ENCODE measurements at places on chromosomes 2 and 18. TPM values are rescaled to one million over a fixed set of nuclear protein-coding genes. Genes with fewer than 3 reads are reported as not detected.

DNA sequence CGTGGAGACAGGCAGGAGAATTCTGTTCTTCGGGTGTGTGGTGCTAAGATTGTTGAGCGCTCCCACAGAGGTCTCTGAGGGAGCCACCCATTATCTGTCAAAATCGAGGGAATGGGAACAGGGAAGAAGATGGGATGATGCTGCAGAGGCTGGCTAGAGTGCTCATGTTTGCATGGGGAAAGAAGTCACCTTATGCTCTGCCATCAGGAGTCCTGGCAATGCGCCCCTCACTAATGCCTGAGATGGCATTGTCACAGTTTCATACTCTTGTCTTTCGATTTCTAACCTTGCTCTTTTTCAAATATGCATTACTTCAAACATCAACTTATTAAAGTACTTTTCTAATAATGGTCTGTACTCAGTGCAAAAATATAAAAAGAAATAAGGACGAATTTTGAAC lies 463.3 kb upstream of the CELF4 start:
- H3K27ac ChIP-seq: no peak overlapping the region
- no peaks in the 10 kb centered on the region for H3K4me1 ChIP-seq
- H3K36me3 ChIP-seq: no peaks in the 10 kb centered on the region
- H3K4me3 ChIP-seq: no peak overlapping the region
- DNase-seq: no peak
- H3K27me3 ChIP-seq: no peaks in the 10 kb centered on the region

- no peaks in the 10 kb centered on the region for H3K27me3 ChIP-seq
- H3K4me1 ChIP-seq: no peaks in the 10 kb centered on the region
- no peaks in the 10 kb centered on the region for H3K36me3 ChIP-seq
- no peak overlapping the region for H3K27ac ChIP-seq
- no peak overlapping the region for H3K4me3 ChIP-seq
Measured at GRCh38 chr2:205171261-205171940, 510.9 kb upstream of the NRP2 start.

DNA sequence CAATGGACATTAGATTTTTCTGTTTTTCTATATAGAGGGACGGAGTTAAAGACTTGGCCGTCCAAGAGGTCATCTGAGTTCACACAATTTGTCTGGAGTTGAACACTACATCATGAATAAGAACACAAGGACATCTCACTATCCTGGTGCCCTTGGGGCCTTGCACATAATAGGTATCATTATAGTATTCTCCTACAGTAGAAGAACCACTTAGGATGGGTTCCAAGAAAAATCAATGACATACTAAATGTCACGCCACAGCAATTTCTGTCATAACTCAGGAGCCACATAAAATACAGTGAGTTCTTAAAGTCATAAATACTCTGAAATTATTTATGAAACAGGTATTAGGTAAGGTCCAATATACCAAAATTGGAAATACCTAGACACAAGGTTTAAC lies 154.4 kb downstream of the NCKAP5 start:
- peaks cover 5% of the 10 kb centered on the region for H3K4me1 ChIP-seq
- H3K27me3 ChIP-seq: no peaks in the 10 kb centered on the region
- no peaks in the 10 kb centered on the region for H3K36me3 ChIP-seq
- DNase-seq: no peak

GRCh38 chr2:211957799-211958198 lies 580.8 kb downstream of the ERBB4 start:
- no peaks in the 10 kb centered on the region for H3K27me3 ChIP-seq
- no peaks in the 10 kb centered on the region for H3K36me3 ChIP-seq
- no peaks in the 10 kb centered on the region for H3K4me1 ChIP-seq

Gene COLEC12
- total RNA-seq: 5.5 TPM

Gene PLB1
- total RNA-seq: 7.5 TPM

DNA sequence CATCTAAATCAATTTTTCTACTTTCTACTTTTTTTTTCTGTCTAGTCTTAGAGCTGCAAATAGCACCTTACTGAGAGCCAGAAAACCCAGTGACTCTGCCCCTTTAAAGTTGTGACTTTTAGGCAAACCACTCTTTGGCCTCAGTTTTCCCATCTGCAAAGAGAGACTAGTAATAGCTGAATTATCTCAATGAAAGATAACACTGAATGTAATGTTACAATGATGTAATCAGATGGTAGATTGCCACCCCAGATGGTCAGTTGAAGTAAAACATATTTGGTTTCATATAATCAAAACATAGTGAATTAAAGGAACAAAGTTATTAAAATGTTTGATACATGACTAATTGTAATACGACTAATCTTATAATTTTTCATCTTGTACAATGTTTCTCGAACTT lies 5.0 kb upstream of the APCDD1 start:
- H3K27ac ChIP-seq: no peak overlapping the region
- H3K4me3 ChIP-seq: no peak overlapping the region
- no peaks in the 10 kb centered on the region for H3K36me3 ChIP-seq
- peaks cover 4% of the 10 kb centered on the region for H3K4me1 ChIP-seq
- DNase-seq: no peak
- no peaks in the 10 kb centered on the region for H3K27me3 ChIP-seq

- H3K27me3 ChIP-seq: no peaks in the 10 kb centered on the region
- H3K27ac ChIP-seq: no peak overlapping the region
- H3K4me1 ChIP-seq: no peaks in the 10 kb centered on the region
- DNase-seq: no peak
Measured at GRCh38 chr2:170006587-170007325, 171.2 kb upstream of the MYO3B start.

Gene EFHD1
- total RNA-seq: 50.2 TPM

GRCh38 chr18:34841891-34842290 lies 131.8 kb downstream of the DTNA start:
- no peaks in the 10 kb centered on the region for H3K27me3 ChIP-seq
- no peaks in the 10 kb centered on the region for H3K36me3 ChIP-seq

GRCh38 chr2:20366672-20367116 lies 16.1 kb upstream of the PUM2 start:
- no peak for DNase-seq
- no peaks in the 10 kb centered on the region for H3K27me3 ChIP-seq
- no peak overlapping the region for H3K4me3 ChIP-seq
- no peak overlapping the region for H3K27ac ChIP-seq
- peaks cover 5% of the 10 kb centered on the region for H3K4me1 ChIP-seq

Gene MYL1
- not detected for total RNA-seq

DNA sequence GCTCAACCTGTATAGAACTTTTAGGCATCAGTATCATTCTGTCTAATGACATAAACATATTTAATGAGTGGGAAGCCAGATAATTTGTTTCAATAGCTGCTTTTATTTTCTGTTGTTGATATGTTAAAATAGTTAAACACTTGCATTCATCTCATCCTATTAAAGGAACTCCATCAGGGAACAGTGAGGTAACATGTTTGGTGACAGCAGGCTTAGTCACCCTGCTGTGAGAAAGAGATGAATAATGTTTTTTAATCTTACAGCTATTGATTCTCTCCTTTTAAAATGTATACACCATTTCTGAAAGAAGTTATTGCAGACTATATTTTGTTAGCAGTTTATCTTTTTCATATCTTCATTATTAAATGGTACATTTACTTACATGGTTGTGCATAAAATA lies 123.3 kb upstream of the CWC22 start:
- H3K4me3 ChIP-seq: no peak overlapping the region
- no peaks in the 10 kb centered on the region for H3K27me3 ChIP-seq
- H3K36me3 ChIP-seq: no peaks in the 10 kb centered on the region

Gene GPR75
- 2.6 TPM for total RNA-seq

GRCh38 chr18:644395-645004 lies 13.0 kb upstream of the TYMS start:
- no peaks in the 10 kb centered on the region for H3K27me3 ChIP-seq
- no peaks in the 10 kb centered on the region for H3K36me3 ChIP-seq
- H3K4me3 ChIP-seq: no peak overlapping the region

Gene PLCL1
- total RNA-seq: 12.6 TPM

DNA sequence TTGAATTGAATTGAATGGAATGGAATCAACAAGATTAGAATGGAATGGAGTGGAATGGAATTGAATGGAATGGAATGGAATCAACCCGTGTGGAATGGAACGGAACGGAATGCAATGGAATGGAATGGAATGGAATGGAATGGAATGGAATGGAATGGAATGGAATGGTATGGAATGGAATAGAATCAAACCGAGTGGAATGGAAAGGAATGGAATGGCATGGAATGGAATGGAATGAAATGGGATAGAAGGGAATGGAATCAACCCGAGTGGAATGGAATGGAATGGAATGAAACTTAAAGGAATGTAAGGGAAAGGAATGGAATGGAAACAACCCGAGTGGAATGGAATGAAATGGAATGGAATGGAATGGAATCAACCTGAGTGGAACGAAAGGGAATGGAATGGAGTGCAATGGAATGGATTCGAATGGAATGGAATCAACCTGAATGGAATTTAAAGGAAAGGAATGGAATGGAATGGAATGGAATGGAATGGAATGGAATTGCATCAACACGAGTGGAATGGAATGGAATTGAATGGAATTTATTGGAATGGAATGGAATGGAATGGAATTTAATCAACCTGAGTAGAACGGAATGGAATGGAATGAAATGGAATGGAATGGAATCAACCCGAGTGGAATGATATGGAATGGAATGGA lies 1146.6 kb downstream of the RPIA start:
- H3K4me3 ChIP-seq: no peak overlapping the region
- no peaks in the 10 kb centered on the region for H3K4me1 ChIP-seq
- no peak for DNase-seq

- peaks cover 5% of the 10 kb centered on the region for H3K27me3 ChIP-seq
- H3K36me3 ChIP-seq: no peaks in the 10 kb centered on the region
- H3K27ac ChIP-seq: no peak overlapping the region
- DNase-seq: no peak
- peak overlapping the region; percentile 38 for H3K4me3 ChIP-seq
- peaks cover 9% of the 10 kb centered on the region for H3K4me1 ChIP-seq
Measured at GRCh38 chr2:45009928-45010701, 863 bp upstream of the SIX2 start.

DNA sequence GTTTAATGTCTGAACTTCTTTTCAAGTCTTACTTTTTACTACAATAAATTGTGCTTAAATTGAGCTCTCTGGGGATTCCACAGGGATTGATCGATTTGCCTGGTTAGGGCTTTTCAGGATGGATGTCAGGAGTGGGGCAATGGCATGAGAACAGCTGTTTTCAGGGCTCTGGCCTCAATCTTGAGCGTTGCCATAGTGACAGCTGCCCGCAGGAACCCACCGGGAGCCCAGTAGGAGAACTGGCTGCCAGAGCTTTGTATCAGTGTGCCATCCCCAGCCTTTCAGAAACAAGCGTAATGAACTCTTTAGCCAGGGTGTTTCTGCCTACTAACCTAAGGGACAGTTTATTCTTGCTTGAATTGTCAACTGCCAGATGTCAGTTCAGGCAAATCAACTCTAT lies 93.5 kb downstream of the GALNT3 start:
- no peak for DNase-seq
- no peaks in the 10 kb centered on the region for H3K4me1 ChIP-seq
- H3K27ac ChIP-seq: no peak overlapping the region
- H3K27me3 ChIP-seq: no peaks in the 10 kb centered on the region
- H3K36me3 ChIP-seq: no peaks in the 10 kb centered on the region

Gene TCF7L1
- total RNA-seq: 25.6 TPM

- H3K27ac ChIP-seq: no peak overlapping the region
- H3K4me3 ChIP-seq: no peak overlapping the region
- DNase-seq: no peak
- no peaks in the 10 kb centered on the region for H3K4me1 ChIP-seq
- no peaks in the 10 kb centered on the region for H3K36me3 ChIP-seq
Measured at GRCh38 chr2:171703574-171704347, 16.5 kb downstream of the DYNC1I2 start.

- H3K4me3 ChIP-seq: no peak overlapping the region
- H3K4me1 ChIP-seq: no peaks in the 10 kb centered on the region
- H3K36me3 ChIP-seq: no peaks in the 10 kb centered on the region
- DNase-seq: no peak
- no peaks in the 10 kb centered on the region for H3K27me3 ChIP-seq
Measured at GRCh38 chr2:169782513-169782912, 16.2 kb upstream of the SSB start.

GRCh38 chr2:234969306-234970098 lies 17.7 kb downstream of the SH3BP4 start:
- H3K4me1 ChIP-seq: peaks cover 9% of the 10 kb centered on the region
- no peaks in the 10 kb centered on the region for H3K36me3 ChIP-seq
- no peaks in the 10 kb centered on the region for H3K27me3 ChIP-seq
- H3K4me3 ChIP-seq: no peak overlapping the region

DNA sequence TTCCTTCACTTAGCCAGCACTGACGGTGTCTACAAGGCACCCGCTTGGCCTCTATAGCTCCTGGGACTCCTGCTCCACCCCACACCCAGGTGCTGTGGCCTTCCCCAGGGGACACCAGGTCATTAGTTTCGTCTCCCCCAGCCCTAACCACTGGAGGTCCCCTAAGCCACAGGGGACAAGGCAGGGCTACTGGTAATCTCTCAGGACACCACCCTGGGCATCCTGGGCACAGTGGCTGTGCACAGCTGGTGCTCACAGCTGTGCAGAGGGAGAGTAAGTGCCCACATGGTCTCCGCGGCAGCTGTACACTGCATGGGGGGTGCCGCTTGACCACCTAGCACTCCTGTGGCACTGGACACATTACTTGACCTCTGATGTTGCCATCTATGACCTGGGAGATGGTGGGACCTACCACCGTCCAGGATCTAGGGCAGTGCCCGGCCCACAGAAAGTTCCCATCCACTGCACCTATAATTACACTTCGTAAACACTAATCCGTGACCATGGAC lies 134.0 kb downstream of the HDAC4 start:
- no peak overlapping the region for H3K27ac ChIP-seq
- DNase-seq: no peak

DNA sequence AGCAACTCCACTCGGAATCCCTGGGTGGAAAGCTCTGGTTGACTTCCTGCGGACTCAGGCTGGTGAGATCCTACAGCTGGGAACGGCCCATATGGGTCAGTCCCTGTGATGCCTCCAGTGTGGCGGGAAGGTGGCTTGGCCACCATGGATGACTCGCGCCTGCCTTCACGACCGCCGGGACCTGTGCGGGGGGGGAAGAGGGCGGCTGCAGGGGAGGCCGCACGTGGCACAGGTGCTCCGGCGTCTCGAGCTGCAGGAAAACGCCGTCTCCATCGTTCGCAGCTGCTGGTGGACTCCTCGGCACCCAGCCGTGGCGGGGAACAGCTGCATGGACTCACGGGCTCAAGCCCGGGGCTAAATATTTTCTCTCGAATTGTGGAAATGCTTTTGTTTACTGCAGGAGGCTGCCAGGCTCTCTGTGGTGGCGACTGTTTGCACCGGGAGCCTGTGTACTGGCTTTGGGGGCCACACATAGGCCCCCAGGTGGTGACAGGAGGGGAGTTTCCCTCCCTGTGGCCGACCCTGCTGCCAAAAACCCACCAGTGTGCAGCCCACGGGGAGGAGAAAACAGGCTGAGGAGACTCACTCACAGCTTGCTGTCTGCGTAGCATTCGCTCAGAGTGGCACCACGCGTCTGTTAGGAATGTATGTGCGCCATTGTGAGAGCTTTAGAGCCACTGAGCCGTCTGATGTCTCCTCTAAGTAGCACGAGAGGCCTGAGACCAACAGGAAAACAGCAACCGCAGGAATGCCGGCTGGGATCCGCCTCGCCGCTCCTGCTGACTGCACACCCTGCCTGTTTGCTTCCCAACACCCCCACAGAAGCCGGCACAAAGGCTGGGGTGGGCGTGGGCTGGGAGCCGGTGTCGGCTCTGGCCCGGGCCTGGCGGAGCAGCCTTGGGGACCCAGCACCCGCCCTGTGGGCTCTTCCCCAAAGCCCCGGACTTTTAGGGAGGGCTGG lies 89.2 kb downstream of the NFATC1 start:
- H3K27me3 ChIP-seq: no peaks in the 10 kb centered on the region
- no peak for DNase-seq
- H3K4me3 ChIP-seq: no peak overlapping the region
- no peaks in the 10 kb centered on the region for H3K36me3 ChIP-seq
- no peak overlapping the region for H3K27ac ChIP-seq
